ENCODE measurements at places on chromosomes 6 and 20.

DNA sequence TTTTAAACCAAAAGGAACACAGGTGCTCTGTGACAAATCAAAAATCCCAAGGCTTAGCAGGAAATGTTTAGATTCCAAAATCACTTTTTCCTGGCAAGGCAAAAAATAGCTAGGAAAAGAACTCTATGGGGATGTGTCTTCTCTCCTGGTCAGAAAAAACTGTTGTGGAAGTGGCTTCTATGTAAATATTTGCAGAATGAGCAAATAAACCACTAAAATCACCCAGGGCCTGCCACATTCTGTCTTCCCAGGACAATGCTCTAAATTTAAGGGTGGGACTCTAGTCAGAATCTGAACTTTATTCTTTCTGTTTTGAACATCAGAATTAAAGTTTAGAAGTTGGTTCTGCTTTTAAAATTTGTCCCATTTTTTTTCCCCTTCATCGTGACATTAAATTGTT lies 29.3 kb downstream of the GCM1 start:
- no peaks in the 10 kb centered on the region for H3K27me3 ChIP-seq
- H3K4me1 ChIP-seq: no peaks in the 10 kb centered on the region
- H3K27ac ChIP-seq: no peak overlapping the region
- no peak for DNase-seq

GRCh38 chr6:112243861-112244827 lies 10.2 kb downstream of the LAMA4 start:
- no peaks in the 10 kb centered on the region for H3K4me1 ChIP-seq
- no peak overlapping the region for H3K4me3 ChIP-seq
- no peaks in the 10 kb centered on the region for H3K36me3 ChIP-seq
- H3K27me3 ChIP-seq: peaks cover 2% of the 10 kb centered on the region

DNA sequence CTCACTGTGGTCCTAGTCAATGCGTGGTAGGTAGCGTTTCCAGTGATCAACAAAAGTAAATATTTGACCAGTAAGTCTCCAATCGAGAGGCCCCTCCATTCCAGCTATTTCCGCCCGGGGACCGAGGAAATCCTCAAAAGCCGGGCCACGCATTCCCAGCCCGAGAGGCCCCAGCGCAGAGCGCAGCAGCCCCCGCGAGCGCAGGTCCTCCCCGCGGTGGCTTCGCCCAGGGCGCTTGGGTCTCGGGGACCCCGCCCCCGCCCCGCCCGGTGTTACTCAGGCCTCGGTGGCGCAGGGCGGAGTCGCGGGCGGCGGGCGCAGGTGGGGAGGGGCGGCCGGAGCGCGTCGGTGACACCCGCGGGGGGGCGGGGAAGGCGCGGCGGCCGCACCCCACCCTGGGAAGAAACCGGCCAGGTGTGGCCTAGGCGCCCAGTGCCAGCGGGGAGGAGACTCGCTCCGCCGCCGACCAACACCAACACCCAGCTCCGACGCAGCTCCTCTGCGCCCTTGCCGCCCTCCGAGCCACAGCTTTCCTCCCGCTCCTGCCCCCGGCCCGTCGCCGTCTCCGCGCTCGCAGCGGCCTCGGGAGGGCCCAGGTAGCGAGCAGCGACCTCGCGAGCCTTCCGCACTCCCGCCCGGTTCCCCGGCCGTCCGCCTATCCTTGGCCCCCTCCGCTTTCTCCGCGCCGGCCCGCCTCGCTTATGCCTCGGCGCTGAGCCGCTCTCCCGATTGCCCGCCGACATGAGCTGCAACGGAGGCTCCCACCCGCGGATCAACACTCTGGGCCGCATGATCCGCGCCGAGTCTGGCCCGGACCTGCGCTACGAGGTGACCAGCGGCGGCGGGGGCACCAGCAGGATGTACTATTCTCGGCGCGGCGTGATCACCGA lies at the start of gene DSP:
Gene DSP (plus strand): TSS at position 497 of the 890 bp plus-strand sequence. CDS start 245 bp downstream, at position 742.
- H3K36me3 ChIP-seq: no peaks in the 10 kb centered on the region
- H3K27ac ChIP-seq: no peak within 1 kb of the TSS
- DNase-seq: no peak
- H3K4me3 ChIP-seq: peak within 1 kb of the TSS; percentile 29
- H3K27me3 ChIP-seq: peaks cover 10% of the 10 kb centered on the region

- H3K4me3 ChIP-seq: no peak overlapping the region
- DNase-seq: no peak
- no peaks in the 10 kb centered on the region for H3K36me3 ChIP-seq
- no peak overlapping the region for H3K27ac ChIP-seq
- H3K27me3 ChIP-seq: no peaks in the 10 kb centered on the region
These were observed 122.0 kb upstream of the SPTLC3 start for GRCh38 chr20:12886618-12887363.

GRCh38 chr20:59823491-59824259 lies 109.8 kb downstream of the SYCP2 start:
- H3K36me3 ChIP-seq: no peaks in the 10 kb centered on the region
- no peaks in the 10 kb centered on the region for H3K27me3 ChIP-seq
- no peaks in the 10 kb centered on the region for H3K4me1 ChIP-seq
- H3K4me3 ChIP-seq: no peak overlapping the region
- no peak for DNase-seq
- H3K27ac ChIP-seq: no peak overlapping the region

DNA sequence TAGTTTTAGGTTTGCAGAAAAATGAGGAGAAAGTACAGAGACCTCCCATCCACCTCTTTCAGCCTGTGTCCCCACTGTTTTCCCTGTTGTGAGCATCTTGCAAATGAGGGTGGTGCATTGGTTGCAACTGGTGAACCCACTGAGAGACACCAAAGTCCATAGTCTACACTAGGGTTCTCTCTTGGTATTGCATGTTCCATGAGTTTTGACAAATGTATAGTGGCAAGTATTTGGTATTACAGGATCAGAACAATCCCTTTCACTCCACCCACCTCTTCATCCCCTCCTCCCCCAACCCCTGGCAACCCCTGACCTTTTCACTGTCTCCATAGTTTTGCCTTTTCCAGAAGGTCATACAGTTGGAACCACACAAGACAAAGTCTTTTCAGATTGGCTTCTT lies 20.1 kb downstream of the ZNF831 start:
- H3K27me3 ChIP-seq: no peaks in the 10 kb centered on the region
- DNase-seq: no peak
- H3K4me3 ChIP-seq: no peak overlapping the region
- H3K27ac ChIP-seq: no peak overlapping the region
- H3K36me3 ChIP-seq: no peaks in the 10 kb centered on the region
- no peaks in the 10 kb centered on the region for H3K4me1 ChIP-seq

DNA sequence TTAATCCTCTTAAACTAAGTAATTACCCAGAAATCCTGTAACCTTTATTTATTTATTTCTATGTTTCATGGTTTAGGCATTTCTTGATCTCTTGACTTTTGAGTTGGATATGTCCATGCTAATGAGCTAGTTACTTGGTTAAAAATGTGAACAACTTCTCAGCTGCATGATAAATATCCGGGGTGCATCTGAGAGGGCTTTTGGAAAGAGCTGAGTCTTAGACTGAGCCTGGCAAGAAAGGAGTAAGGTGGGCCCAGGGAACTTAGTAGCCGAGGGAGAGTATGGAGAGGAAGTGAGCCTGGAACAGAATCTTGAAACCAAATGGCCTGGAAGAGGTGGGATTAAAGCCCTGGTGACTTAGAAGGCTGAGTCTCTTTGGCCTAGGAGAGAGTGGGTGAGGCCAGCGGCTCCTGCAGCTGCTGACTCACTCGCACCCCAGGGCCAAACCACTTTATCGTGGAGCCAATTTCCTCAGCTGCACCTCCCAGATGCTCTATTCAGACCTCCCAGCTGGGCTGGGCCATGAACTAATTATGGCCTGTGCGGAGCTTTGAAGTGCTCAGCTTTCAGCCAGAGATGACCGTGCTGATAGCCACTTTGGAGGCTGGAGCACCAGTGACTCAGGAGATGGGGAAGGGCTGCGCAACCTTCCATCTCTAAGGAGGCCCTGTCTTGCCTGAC lies 19.1 kb downstream of the TGM3 start:
- no peaks in the 10 kb centered on the region for H3K36me3 ChIP-seq
- no peak overlapping the region for H3K27ac ChIP-seq
- peaks cover 5% of the 10 kb centered on the region for H3K27me3 ChIP-seq
- DNase-seq: no peak

DNA sequence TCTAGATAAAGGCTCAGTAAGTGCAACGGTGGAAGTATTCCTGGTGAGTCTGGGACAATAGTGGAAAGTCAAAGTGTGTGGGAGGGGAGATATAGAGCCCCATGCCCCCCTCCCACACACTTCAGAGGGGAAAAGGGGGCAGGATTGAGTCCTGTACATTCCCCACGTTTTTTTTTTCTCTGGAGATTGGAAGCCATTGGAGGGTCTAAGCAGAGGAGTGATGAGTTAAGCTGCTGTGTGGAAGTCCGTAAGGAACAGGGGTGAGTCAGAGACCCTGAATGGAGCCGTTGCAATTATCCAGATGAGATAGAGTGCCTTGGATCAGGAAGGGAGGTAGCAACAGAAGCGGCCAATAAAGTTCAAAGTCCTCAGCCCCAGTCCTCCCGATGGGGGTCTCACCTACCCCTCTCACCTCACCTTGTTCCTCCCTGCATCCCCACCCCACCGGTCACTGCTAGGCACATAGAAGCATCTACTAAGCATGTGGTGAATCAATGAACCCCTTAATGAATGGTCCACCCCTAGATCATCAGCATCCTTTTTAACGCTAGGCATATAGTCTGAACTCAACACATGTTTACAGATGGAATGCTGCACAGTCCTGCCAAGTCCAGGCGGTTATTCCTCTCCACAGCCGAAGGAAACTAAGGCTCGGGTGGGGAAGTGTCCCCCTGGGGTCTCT lies 662 bp upstream of the SLC9A8 start:
- H3K36me3 ChIP-seq: no peaks in the 10 kb centered on the region
- H3K4me3 ChIP-seq: peak overlapping the region; percentile 76
- H3K27ac ChIP-seq: peak overlapping the region; percentile 78
- H3K4me1 ChIP-seq: peaks cover 7% of the 10 kb centered on the region
- no peaks in the 10 kb centered on the region for H3K27me3 ChIP-seq
- no peak for DNase-seq

- no peaks in the 10 kb centered on the region for H3K4me1 ChIP-seq
- no peaks in the 10 kb centered on the region for H3K36me3 ChIP-seq
- no peak overlapping the region for H3K4me3 ChIP-seq
- no peaks in the 10 kb centered on the region for H3K27me3 ChIP-seq
These were observed 42.0 kb downstream of the RSPO4 start for GRCh38 chr20:959996-960615.

GRCh38 chr6:80211286-80211685 lies 104.8 kb downstream of the BCKDHB start:
- DNase-seq: no peak
- H3K27ac ChIP-seq: no peak overlapping the region
- H3K36me3 ChIP-seq: no peaks in the 10 kb centered on the region
- H3K4me3 ChIP-seq: no peak overlapping the region
- peaks cover 3% of the 10 kb centered on the region for H3K4me1 ChIP-seq

- H3K27ac ChIP-seq: no peak overlapping the region
- no peaks in the 10 kb centered on the region for H3K36me3 ChIP-seq
- no peak overlapping the region for H3K4me3 ChIP-seq
- H3K27me3 ChIP-seq: no peaks in the 10 kb centered on the region
These were observed 82.3 kb upstream of the RIPOR2 start for GRCh38 chr6:25017932-25018567.

DNA sequence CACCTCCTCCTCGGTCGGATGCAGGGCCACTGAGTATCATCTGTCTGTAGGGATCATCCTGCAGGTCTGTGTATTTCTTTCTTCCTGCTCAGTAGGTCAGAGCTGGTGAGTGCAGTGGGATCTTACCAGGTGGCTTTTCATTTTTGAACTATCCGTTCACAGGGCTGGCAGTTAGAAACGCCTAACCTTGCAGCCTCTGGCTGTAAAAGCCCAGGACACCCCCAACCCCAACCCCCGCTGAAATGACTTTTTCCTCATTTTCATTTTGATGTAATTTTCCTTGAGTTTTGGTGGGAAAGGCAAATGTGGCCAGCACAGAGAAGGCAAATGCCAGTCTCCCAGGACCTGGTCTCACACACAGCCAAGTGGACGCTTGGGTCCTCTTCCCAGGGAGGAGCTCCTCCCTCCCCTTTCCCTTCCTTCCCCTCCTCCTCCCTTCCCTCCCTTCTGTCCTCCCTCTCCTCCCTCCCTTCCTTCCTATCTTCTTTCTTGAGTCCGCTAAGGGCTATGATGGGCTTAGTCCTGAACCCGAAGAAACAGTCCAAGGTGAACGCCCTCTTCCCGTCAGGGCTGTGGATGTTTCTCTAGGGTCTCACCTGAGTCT lies 36.0 kb downstream of the TMEM242 start:
- DNase-seq: no peak
- no peak overlapping the region for H3K27ac ChIP-seq
- H3K27me3 ChIP-seq: no peaks in the 10 kb centered on the region
- no peaks in the 10 kb centered on the region for H3K4me1 ChIP-seq
- H3K4me3 ChIP-seq: no peak overlapping the region

- H3K27ac ChIP-seq: peak overlapping the region; percentile 13
- no peaks in the 10 kb centered on the region for H3K27me3 ChIP-seq
- DNase-seq: peak; percentile 11
- no peak overlapping the region for H3K4me3 ChIP-seq
- H3K4me1 ChIP-seq: peaks cover 8% of the 10 kb centered on the region
These were observed 87.5 kb downstream of the CRYBG1 start for GRCh38 chr6:106448000-106448426.

DNA sequence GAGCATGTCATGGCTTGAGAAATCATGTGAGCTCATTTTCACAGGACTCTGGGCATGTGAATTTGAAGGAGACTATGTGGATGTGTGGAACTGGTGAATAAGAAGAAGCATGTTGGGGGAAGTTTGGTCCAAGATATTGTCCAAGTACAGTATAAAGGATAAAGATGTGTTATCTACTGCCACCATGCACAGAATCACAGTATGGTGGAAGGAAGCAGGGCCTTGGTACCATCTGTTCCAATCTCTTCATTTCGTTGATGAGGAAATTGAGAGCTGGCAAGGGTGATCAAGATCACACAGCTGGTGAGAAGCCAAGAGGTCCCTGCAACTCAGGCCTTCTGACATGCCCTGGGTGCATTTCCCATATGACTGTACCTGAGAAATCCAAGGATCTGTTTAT lies 31.5 kb upstream of the RIPOR2 start:
- H3K36me3 ChIP-seq: no peaks in the 10 kb centered on the region
- H3K27me3 ChIP-seq: no peaks in the 10 kb centered on the region
- H3K4me3 ChIP-seq: no peak overlapping the region
- no peak for DNase-seq
- no peak overlapping the region for H3K27ac ChIP-seq

DNA sequence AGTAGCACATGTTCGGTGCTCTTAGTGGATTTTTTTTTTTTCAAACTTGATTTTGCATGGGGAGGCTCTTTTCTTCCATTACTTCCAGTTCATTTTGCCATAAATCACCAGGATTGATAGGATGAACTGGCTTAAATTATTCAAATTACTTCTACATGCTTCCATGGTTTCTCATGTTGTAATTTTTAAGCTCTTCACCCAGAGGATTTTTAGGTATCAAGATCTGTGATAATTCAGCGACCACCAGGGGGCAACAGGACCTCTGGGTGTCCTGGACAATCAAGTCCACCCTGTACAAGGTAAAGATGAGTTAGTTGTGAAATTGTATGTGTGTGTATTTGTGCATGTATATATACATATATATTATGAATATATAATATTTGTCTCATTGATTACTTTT lies 4.2 kb upstream of the EPHA7 start:
- H3K36me3 ChIP-seq: no peaks in the 10 kb centered on the region
- no peak for DNase-seq
- no peak overlapping the region for H3K27ac ChIP-seq
- H3K4me1 ChIP-seq: no peaks in the 10 kb centered on the region
- H3K4me3 ChIP-seq: no peak overlapping the region
